Stimulated activated effector memory CD8-positive, alpha-beta T cell treated with anti-CD3 and anti-CD28 coated beads, Interleukin-12 subunit alpha, Interleukin-12 subunit beta, amount 100 ng/mL, for 72 hours (primary cell): ENCODE measurements at places on chromosomes 7 and 10.

DNA sequence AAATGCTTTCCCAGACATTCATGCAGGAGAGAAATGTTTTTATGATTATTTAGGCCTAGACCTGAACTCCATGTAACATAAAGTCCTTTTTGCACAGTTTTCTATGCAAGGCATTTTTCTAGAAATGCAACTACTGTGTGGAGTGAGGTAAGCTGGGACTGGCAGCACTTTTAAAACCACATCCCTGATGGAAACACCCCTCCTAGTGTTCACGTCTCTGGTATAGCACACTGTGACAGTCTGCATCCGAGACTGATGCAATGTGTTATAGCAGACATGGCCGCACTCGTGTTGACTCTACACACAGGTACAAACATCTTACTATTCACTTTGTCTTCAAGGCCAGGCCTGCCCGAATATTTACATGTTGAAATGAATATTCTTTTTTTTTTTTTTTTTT, 19.3 kb upstream of the ERCC6 start:
- DNase-seq: no peak

- no peak for DNase-seq
These were observed 649.1 kb downstream of the TNS3 start for GRCh38 chr7:46932676-46933424.

GRCh38 chr10:87053111-87053510, 33.0 kb downstream of the FAM25A start:
- DNase-seq: no peak

DNA sequence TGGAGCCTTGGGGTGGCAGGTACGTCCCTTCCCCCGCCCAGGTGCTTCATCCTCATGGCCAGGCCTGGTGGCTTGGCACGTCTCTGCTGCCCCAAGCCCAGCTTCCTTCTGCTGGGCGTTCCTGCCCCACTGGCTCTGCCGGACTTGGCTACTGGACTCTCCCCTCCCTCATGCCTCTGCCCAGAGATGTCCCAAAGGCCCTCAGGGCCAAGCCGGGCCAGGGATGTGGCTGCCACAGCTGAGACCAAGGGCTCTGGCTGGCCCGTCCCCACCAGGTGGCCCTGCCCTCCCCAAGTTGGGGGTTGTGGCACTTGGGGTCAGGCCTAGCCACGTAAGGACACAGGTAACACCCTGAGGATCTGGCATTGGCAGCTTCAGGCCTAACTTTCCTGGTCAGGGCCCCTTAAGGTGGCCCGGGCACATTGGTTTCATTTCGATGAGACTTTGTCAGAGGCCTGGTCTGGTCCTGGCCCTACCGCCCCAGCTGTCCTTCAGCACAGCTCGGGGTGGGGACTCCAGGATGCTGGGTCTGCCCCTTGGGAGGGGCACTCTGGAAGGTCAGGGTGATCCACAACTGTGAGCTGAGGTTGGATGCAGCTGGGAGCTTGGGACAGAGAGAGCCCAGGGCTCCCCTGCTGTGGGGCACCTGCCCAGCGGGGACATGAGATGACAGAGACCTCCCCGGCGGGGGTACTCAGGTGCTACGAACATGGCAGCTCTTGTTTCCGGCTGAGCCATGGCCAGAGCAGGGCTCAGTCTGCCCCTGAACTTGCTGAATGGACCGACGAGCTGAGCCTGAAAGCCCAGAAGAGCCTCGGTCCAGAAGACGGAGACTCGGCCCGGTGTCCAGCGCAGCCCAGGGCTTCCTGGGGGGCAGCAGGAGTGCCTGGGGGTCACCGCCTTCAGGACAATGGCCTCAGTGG, 2.9 kb downstream of the BHLHA15 start:
- DNase-seq: no peak

DNA sequence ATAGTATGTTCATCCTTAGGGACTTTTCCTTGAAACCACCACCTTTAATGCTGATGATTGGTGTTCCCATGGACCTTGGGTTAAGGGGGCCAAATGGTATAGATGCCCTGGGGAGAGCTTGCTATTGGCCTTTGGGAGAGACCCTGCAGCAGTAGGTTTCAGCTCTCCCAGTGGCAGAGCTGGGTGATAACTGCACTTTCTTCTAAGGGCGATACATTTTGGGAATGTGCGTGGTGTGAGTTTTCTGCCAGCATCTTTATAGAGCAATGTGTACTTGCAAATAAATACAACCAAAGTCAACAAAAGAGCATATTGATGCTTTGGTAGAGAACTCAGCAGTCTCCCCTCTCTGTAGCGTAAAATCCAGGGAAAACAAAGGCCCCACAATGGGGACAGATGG, 404.1 kb downstream of the PAXIP1 start:
- DNase-seq: no peak

DNA sequence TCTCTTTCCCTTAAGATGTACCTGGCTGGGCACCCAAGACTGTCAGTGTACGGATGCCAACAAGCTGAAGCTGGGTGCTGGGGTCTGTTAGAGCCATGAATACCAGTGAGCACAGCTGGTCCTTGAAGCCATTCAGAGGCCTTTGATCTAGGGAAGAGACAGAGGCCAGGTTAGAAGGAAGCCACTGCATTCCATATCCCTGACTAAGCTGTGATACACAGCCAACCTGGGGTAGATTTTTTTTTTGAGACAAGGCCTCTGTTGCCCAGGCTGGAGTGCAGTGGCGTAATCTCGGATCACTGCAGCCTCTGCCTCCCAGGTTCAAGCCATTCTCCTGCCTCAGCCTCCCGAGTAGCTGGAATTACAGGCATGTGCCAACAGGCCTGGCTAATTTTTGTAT, 20.8 kb downstream of the ZDHHC16 start:
- no peak for DNase-seq

GRCh38 chr10:69222157-69223027, 2.3 kb downstream of the HKDC1 start:
- DNase-seq: peak; percentile 46

- no peak for DNase-seq
These were observed 642.5 kb downstream of the ACTR3B start for GRCh38 chr7:153401795-153402720.

DNA sequence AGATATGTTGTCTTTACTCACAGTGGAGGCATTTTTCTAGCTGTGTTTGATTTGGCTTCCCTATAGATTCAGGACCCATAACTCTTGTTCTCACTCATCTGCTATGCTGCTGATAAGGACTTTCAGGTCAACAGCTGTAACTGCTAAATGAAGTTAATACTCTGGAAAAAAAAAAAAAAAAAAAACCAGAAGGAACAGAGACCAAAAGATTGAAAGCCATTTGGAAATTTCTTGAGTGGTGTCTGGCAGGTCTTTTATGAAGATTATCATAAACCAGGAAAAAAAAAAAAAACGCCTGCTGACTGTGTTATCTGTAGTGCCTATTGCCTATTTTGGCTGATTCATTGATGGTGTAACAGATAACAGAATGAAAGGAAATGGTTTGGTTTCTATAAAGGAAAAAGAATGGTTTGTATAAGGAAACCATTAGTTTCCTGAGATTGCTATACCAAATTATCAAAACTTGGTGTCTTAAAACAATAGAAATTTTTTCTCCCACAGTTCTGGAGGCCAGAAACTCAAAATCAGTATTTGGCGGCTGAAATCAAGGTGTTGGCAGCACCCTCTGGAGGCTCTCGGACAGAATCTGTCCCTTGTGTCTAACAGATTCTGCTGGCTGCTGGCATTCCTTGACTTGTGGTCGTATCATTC, 60.5 kb upstream of the BET1 start:
- DNase-seq: no peak

DNA sequence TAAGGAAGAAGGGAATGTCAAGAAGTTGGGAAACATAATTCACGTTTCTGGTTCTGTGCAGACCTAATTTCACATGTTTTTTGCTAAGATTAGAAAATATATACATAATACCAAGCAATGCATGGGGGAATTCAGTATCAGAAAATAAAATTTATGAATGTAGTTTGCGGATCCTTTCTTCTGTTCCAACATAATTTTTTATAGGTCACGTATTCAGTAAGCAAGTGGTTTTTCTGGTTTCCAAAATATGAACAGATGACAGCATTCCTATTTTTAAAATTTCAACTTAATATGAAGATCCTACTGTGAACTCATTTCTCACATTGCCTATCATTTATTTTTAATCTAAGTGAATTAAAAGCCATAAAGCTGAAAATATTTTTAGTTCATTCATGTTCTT, 560.0 kb upstream of the NRG3 start:
- DNase-seq: no peak

DNA sequence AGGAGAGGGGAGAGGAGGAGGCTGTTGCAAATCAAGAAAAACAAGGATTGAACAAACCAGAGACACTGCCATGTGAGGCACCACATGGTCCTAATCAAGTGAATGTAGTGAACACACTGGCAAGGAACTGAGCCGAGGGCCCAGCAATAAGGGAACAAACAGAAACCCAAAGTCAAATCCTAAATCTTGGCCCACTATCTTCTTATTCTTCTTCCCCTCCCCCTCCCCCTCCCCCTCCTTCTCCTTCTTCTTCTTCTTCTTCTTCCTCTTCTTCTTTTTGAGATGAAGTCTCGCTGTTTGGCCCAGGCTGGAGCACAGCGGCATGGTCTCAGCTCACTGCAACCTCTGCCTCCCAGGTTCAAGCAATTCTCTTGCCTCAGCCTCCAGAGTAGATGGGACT, 24.0 kb downstream of the KIAA1549 start:
- DNase-seq: no peak
